ENCODE measurements at places on chromosomes 1 and 21.
A peak's percentile ranks its signal among the peaks of the same experiment; 100 is the strongest.

- no peak for DNase-seq
Observed at GRCh38 chr1:196148367-196148970, 459.8 kb downstream of the KCNT2 start.

GRCh38 chr1:201172326-201172725 is 18.1 kb upstream of the TMEM9 start:
- no peak for DNase-seq

DNA sequence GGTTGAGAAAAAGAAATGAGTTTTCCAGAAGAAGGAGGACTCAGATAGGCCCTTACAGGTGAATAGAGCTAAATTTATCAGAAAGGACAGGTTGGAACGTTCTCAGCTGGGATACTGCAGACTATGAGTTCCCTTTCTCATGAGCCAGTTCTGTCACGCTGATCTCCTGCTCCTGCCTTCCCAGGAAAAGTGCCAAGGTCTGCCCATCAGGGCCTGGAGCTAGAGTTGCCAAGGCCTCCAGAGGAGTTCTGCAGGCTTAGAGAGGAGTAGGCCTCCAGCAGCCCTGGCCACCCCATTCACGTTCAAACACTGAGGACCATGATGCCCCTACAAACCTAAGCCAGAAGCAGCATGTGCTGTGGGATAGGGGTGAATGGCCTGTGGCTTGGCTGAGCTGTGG is 126.8 kb upstream of the TNR start:
- DNase-seq: no peak

- DNase-seq: no peak
Observed at GRCh38 chr1:99969729-99970621, at the start of gene SLC35A3. Gene SLC35A3 (plus strand): TSS chr1:99969996. CDS start chr1:99993555, 23,559 bp downstream.

DNA sequence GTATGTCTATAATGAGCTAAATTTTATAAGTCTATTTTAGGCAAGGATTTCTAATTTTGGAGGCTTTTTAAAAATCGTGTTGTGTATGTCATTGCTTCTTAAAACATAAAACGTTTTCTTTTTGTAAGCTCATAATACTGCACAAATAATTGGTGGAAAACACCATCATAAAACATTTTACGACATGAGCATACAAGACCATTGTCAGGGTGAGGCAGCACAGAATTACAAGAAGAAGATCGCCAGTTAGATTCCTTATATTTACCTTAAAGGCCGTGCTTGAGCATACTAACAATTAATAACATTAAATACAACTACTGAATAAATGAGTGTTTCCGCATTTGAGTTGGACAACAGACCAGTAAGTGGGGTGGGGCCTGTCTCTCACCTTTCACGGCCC is 19.1 kb upstream of the LMX1A start:
- no peak for DNase-seq

GRCh38 chr1:117610036-117610435 is 4.2 kb downstream of the TENT5C start:
- no peak for DNase-seq

DNA sequence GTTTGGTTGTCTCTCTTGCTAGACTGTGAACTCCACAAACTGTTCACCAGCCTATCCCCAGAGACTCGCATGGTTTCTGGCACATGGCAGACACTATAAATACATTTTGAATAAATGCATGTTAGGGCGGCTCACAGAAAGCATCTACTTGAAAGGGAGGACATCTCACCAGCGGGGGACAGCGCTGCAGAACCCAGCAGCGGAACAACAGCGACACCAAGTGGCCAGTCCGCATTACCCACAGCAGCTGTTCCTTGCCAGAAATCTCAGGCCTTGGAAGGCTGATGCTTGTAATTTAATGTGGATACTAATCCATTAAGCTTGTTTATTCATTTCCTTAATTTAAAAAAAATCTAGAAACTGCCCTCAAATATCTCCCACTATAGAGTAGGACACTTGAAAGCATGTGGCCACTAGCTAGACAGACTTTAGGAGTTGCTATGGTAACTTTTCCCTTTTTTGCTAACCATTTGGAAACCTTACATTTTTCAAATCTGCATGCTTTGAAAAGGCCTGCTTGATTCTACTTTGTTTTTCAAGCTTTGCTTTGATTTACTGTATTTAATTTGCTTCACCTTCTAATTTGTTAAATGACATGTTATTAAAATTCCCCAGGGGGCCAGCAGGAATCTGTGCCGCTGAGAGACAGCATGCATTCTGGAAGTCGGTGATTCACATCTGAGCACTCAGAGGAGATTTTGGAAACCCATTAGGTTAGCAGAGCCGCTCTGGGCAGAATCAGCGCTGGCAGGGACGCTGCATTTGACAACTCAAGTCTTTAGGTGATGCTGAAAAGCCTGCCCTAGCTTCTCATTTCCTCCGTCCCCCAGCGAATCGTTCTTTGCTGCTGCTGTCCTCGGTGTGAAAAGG is 63.5 kb upstream of the SSX2IP start:
- DNase-seq: no peak

GRCh38 chr1:93701629-93702028 is 20.0 kb upstream of the BCAR3 start:
- DNase-seq: peak; percentile 100
